ENCODE measurements at places on chromosomes 16 and 17.

- DNase-seq = no peak
These were observed 3.3 kb upstream of the USP31 start for GRCh38 chr16:23152386-23153178.

- no peak for DNase-seq
These were observed 119.2 kb upstream of the CACNG5 start for GRCh38 chr17:66715745-66716156.

DNA sequence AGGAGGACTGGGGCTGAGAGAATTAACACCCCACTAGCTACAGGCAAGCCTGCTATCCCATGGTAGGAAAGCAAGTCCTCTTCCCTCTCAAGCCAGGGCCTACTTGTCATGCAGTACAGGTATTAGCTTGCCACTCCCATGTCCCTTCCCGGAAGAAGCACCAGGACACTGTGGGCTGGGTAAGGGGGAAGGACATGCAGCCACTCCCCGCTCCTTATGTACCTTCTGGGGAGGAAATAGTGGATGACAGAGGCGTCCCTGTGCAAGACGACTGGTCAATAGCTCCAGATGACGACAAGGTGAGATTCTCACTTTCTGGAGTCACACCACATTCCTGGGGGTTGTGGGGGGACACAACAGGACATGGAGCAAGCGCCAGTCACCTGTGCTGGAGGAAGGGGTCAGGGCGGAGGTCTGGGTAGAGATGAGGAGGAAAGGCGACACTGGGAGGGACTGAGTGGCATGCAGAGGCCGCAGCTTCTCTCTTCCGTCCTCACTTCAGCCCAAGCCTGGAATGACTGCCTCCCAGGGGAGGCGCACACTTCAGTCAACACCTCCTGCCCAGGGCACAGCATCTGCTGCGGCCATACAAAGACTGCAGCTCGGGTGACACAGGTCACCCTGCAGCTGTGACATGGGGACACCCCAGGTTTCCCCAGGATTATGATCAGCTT is 15.1 kb upstream of the FOXJ1 start:
- no peak for DNase-seq

- DNase-seq = no peak
These were observed 21.8 kb downstream of the SDR42E2 start for GRCh38 chr16:22183901-22184614.

DNA sequence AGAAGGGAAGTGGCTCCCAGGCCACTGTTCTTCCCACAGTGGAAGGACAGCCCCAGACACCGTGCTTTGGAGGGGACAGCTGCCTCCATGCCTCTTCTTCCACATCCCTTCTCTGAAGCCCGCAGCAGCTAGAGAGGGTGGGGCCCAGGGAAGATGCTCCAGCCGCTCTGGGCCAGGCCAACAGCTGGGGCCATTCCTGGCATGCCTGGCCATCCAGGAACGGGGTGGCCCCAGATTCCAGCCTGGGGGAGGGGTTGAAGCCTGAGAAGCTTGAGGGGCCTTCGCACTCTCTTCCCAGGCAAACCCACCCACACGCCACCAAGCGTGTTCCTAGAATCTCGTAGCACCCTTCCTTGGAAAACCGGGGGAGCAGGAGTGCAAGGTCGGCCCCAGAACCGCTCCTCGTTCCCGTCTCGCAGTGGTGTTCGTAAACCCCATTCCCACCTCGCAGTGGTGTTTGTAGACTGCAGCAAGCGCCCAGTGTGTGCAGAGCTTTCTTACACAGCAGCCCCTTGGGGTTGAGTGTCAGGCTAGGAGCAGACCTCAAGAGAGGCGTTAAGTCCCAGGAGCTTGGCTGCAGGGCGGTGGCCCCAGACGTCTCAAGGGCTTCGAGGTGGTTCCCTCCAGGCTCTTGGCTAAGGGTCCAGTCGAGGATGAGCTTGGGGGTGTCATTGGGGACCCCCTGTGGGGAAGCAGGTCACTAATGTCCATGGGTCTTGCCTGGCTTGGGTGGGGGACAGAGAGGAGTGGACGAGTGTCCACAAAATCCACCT is 2.7 kb downstream of the CDH15 start:
- no peak for DNase-seq

GRCh38 chr17:78394209-78394608 is 15.8 kb downstream of the PGS1 start:
- DNase-seq = no peak

DNA sequence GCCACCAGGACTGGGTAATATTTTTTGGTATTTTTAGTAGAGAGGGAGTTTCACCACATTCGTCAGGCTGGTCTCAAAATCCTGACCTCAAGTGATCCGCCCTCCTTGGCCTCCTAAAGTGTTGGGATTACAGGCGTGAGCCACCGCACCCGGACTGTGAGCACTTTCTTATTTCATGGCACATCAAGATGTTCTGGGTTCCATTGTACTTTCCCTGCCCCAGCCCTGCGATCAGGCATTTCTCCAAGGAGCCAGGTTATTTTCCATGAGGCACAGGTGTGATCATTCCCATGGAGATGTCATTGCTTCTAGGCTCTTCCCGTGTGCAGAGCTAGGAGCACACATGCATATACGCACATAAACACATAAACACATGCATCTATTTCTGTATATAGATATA is 2.6 kb upstream of the ANKRD40CL start:
- no peak for DNase-seq

GRCh38 chr16:88549671-88550245 is 20.4 kb upstream of the ZC3H18 start:
- DNase-seq = no peak

DNA sequence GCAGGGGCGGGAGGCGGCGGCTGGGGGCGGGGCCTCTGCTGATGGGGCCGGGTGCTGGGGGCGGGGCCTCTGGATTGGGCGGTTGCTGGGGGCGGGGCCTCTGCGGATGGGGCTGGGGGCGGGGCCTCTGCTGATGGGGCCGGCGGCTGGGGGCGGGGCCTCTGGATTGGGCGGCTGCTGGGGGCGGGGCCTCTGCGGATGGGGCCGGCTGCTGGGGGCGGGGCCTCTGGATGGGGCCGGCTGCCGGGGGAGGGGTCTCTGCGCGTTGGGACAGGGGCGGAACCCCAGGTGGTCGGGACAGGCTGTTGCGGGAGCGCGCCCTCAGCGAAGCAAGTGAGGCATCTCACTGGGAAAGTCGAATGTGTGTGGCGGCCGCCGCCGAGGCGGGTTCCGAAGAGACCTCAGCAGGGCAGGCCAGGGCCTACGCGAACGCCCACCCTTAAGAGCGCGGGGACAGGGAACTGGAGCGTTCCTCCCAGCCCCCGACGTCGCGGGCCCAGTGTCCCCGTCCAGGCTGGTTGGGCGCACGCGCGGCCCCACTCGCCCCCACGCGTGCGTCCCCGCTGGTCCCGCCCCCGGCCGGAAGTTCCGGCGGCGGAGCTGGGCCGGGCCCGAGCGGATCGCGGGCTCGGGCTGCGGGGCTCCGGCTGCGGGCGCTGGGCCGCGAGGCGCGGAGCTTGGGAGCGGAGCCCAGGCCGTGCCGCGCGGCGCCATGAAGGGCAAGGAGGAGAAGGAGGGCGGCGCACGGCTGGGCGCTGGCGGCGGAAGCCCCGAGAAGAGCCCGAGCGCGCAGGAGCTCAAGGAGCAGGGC is at the start of gene STUB1:
TSS of gene STUB1 (plus strand) at position 597 of the 811 bp plus-strand sequence. CDS start at position 713, 116 bp downstream.
- peak; percentile 86 for DNase-seq

DNA sequence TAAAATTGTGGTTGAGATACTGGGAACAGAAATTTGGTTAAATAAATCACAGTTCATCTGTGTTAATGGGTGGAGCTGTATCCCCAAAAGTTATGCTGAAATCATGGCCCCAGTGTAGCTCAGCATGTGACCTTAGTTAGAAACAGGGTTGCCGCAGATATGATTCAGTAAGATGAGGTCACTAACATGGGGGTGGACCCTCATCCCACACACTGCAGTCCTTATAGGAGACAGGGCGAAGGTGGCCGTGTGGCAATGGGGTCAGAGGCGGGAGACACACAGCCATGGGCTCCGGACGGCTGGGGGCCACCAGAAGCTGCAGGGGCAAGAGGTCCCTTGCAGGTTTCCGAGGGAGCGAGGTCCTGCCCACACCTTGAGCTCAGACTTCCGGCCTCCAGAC is 10.7 kb downstream of the GALNS start:
- DNase-seq = no peak

- peak; percentile 29 for DNase-seq
These were observed 204.8 kb downstream of the MSI2 start for GRCh38 chr17:57461082-57461481.

DNA sequence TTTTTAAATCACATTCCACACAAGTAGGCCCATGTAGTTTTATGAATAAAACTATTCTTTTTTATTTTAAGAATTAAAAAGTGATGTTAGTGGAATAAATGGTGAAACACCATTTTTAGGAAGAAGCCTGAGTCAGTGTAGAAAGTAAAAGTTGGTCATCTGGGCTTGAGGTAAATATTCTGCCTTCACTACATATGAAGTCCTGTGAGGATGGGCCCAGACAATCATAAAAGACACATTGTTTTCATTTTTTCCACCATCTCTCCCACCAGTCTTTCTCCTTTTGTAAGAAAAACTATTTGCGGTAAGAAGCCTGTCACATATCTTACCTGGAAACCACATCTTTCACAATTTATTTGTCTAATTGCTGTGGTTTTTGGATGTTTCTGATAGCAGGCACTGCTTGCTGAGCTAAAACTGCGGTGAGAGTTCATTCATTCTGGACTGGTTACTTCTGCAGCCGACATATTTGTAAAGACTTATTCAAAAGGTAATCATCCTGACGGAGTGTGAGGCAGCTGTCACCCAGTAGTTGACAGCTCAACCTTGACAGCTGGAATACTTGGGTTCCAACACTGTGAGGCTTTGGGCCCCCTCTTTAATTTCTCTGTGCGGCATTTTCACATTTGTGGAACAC is 10.6 kb upstream of the RFFL start:
- no peak for DNase-seq

DNA sequence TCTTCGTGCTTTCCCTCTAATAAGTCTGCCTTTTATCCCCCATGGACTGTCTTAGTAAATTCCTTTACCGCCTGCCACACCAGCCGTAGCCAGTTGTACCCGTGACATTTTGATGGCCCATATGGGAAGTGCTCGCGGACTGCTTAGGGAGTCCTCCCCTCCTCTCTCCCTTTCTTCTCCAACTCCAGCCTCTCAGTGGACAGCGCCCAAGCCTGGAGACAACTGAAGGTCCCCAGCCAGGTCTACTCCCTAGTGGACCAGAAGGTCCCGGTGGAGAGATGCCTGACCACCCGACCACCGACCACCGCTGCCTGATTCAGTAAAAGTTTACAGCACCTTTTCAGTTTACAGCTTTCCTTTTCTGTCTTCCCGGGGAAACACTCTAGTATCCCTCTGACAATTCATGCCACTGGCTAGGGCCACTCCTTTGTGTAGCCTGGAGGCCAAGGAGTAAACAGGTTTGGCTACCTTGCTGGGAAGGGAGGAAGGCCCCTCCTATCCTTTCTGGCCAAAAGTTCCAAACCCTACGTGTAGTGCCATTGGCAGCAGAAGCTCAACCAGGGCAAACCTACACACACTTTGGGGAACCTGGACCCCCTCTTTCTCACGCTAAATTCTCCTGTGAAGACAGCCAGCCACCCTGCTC is 18.0 kb downstream of the CTRB2 start:
- no peak for DNase-seq

DNA sequence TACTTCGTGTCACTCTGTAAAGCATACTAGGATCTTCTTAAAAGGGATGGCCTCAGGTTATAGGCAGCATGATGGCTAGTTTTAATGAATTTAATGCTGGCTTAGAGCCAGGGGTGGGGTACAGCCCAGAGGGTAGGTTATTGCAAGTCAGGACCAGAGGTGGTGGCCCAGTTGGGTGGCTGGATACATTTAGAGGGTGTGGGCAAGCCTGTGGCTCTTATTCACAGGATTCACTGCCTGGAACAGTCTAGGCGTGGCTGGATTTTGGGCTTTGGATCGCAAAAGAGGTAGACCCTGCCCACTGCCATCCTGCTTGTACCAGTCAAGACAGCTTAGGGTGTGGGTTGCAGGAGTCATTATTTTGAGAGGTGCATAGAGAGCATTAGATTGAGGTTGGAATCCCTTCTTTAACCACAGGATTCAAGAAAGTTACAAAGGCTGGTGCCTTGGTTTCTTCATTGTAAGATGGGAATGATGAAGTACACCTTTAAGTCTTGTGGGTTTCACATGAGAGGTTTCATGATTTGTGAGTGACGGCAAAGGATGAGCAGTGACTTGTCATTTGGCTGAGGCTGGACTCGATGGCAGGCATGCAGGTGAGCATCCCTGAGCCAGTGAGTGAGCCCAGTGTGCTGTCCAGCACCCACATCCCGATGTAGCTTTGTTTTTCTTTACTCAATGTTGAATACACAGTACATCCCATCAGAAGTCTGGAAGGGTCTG is 85.2 kb downstream of the KSR1 start:
- DNase-seq = no peak

- peak; percentile 59 for DNase-seq
These were observed 12.5 kb upstream of the RHBDL3 start for GRCh38 chr17:32253117-32253611.

DNA sequence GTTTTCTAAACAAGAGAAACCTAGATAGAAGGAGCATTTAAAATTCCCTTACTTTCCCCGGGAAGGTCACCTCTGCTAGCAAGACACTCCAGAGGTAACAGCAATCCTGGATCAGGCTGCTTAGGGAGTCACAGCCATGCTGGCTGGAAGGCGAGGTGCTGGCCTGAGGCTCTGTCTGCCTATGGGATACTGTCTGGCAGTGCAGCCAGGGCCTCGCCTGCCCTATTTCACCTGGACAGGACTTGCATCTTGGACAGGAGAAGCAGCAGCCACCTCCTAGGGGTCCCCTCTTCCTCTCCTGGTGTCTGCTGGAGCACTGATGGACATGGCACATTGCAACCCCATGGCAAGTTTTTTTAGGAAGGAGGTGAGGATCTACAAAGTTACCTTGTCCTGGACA is 15.1 kb downstream of the FA2H start:
- no peak for DNase-seq

GRCh38 chr17:73783945-73784603 is 139.8 kb upstream of the SDK2 start:
- no peak for DNase-seq

DNA sequence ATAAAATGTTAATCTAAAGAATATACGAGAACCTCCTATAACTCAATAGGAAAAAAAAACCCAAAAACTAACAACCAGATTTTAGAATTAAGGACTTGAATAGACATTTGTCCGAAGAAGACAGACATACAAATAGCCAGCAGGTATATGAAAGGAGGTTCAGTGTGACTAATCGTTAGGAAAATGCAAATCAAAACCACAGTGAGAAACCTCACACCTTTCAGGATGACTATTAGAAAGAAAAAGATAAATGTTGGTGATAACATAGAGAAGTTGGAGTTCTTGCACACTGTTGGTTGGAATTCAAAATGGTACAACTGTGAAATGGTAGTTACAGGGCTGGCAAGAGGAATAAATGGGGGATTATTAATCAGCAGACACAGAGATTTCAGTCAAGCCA is 339.0 kb downstream of the TMEM114 start:
- no peak for DNase-seq
